ENCODE measurements at places on chromosomes 13 and 19.

- no peak for DNase-seq
Measured at GRCh38 chr13:21511849-21512248, 52.7 kb upstream of the ZDHHC20 start.

GRCh38 chr13:102028206-102028605, 373.6 kb downstream of the FGF14 start:
- DNase-seq, result no peak

DNA sequence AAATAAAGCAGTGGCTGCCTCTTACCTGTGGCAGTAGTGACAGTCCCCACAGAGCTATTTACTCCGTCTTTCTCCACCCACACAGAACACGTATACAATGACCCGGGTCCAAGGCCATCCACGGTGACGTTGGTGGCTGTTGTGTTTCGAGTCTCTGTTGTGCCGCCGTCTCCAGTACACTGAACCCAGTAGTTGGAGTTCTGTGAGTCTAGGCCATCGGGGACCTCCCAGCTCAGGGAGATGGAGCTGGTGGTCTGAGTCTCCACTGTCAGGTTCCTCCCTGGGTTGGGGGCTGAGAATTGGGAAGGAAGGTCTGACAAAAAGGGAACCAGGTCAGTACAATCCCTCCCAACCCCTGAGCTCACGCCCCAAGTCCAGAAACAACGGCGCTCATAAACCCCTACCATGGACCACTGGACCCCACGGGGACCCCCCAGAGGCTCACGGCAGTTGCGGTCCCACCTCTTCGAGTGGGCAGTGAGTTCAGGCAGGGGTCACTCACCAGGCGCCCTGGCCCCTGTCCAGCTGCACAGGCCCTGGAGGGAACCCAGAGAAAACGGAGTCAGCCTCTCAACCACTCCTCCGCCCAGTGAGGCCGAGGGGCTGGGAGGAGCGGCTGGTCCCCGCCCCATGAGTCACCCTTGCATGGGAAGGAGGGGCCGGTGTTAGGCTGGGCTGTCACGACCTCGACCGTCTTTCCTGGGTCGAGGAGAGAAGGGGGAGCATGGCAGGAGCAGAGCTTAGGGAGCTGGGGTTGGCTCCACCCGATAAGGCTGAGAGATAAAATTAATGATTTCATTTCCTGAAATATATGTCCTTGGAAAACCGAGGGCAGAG, 2.4 kb downstream of the PTPRH start:
- DNase-seq, result peak; percentile 91

- DNase-seq, result no peak
Measured at GRCh38 chr13:37446503-37446902, 152.1 kb downstream of the POSTN start.

GRCh38 chr13:62931853-62932252, 1516.2 kb upstream of the PCDH20 start:
- no peak for DNase-seq

DNA sequence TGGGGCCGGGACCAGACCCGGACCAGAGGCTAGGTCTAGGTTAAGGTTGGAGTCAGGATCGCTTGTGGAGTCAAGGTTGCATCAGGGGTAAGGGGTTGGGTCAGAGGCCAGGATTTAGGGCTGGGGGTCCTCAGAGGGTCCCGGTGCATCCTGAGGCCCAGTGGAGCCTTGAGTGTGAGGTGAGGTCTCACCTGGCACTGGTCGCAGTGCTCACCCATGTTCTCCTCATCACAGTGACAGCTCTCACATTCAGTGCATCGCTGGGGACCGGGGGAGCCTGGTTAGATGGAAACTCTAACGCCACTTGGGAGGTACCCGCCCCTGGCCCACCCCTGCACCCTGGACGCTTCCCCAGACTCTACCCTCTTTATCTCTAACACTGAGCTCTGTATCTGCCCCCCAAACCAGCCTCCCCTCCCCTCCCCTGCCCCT, 3.1 kb downstream of the HRC start:
- DNase-seq, result no peak

- DNase-seq, result no peak
Measured at GRCh38 chr13:22735011-22735995, 445.5 kb upstream of the SGCG start.

DNA sequence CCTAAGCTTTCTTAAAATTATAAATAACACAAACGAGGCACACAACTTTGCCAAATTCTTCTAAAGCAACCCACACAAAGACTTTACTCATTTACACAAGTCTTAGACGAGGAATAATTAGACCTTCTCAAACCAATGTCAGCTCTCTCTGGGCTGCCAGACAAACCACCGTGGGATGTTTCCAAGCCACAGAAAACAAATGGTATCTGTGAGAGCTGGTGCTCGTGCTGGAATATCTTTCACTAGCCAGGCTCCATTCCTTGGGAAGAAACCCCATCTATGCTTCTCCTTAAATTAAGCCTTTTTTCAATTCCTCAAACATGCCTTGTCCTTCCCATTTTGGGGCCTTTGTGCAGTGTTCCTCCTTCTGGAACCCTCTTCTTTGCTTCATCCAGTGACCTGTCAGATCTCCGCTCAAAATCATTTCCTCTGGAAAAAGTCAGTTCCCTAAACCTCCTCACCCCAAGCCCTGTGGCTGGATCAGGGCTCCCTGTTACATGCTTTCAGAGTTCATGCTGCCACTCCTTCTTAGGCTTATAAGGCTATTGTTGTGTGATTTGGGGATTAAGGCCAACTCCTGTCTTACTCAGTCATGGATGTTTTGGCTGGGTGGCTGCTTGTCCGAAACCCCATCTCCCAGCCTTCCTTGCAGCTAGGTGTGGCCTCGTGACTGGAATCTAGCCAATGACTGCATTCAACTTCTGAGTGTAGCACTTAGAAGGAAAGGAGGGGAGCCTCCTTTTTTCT, 64.2 kb upstream of the GTF2F2 start:
- DNase-seq, result peak; percentile 56

DNA sequence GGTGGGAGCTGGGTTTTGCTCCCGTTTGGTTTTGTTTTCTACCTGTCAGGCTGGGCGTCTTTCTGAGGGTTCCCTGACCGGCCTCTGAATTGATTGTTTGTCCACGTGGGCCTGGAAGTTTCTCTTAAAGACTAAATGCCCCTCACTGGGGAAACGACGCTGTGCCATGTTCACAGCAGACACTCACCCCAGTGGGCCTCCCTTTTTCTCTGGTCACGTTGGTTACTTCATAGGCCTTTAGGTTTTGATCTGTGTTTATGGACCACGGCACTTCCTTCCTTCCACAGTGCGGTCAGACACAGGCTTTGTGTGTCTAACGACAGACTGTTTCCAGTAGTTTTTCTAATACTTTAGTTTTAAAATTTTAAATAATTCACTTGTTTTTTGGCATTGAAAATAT, 20.1 kb upstream of the NDUFS7 start:
- no peak for DNase-seq

- no peak for DNase-seq
Measured at GRCh38 chr19:37706052-37706605, 13.4 kb downstream of the ZNF607 start.

- DNase-seq, result no peak
Measured at GRCh38 chr13:49597043-49597641, 11.8 kb upstream of the RCBTB1 start.

DNA sequence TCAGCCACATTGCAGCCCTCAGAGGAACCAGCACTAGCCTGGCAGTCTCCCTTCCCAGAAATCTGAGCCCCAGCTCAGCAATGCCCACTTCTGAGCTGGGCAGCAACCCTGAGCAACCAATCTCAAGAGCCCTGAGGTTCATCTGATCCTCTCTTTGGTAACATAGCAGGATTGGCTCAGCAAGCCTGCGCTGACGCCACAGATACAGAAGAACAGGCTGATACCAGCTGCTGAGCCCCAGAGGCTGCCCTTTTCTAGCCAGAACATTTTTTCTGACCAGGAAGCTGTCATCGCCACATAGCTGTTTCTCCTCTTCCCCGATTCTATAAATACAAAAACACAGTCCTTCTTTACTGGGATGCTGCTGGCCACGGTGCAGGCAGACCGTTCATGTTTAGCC, 59.8 kb downstream of the TRPM4 start:
- no peak for DNase-seq

DNA sequence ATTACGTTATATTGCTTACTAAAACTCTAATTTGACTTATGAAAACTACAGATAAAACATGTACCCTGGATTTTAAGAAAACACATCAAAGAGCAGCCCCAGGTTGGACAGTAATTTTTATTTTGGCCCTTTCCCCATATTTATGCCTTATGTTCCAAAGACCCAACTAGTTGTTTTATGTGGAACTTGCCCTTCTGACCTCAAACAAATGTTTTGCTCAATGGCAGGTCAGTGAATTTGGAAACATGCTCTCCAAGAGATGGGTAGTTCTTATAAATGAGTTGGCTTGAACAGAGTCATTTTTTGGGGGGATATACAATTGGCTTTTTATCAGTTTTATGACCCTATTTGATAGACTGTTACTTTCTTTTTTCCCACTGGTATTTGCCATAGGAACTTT, 360.0 kb downstream of the HS6ST3 start:
- DNase-seq, result no peak

- no peak for DNase-seq
Measured at GRCh38 chr19:6551091-6551490, 20.3 kb downstream of the TNFSF9 start.

Data from LoVo (cell line).